Left cardiac atrium (tissue), 4 donors: ENCODE measurements at places on chromosomes 6 and 20. TPM values are rescaled to one million over a fixed set of nuclear protein-coding genes. Genes with fewer than 3 reads are reported as not detected.

DNA sequence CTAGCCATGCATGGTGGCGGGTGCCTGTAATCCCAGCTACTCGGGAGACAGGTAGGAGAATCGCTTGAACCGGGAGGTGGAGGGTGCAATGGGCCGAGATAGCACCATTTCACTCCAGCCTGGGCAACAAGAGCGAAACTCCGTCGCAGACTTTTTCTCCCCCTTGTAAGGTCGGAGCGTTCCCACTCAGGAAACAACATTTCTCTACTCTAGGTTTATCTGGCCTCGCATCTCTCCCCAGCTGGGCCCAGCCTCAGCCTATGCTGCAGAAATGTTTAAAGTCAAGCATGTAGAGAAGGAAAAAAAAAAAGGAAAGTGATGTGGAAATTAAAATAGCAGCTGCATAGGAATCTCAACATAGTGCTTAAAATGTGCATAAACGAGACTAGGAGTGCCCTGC, 172.3 kb downstream of the TRIM27 start:
- no peak for DNase-seq

EDN1 gene
- total RNA-seq, result 25.4 TPM

DNA sequence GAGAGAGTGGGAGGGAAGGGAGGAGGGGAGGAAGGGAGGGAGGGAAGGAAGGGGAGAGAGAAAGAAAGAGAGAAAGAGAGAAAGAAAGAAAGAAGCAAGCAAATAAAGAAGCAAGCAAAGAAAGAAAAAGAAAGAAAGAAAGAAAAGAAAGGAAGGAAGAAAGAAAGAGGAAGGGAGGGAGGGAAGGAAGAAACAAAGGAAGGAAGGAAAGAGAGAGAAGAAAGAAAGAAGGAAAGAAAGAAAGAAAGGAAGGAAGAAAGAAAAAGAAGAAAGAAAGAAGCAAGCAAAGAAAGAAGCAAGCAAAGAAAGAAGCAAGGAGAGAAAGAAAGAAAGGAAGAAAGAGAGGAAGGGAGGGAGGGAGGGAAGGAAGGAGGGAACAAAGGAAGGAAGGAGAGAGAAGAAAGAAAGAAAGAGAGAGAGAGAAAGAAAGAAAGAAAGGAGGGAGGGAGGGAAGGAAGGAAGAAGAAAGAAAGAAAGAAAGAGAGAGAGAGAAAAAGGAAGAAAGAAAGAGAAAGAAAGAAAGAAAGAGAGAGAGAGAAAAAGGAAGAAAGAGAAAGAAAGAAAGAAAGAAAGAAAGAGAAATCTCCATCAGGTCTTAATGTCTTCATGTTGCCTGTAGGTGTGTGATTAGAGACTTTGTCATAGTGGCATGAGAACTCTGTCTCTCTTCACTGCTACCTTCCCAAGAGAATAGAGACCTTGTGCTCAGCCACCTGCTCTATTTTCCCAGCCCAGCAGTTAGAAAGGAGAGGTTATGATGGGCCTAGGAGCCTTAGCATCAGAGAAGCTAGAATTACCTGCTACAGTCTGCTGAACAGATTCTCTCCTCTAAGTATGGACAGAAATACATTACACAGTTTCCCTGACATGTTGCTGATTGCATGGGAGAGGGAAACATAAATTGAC, 5.0 kb downstream of the SEMG1 start:
- DNase-seq, result no peak

DNA sequence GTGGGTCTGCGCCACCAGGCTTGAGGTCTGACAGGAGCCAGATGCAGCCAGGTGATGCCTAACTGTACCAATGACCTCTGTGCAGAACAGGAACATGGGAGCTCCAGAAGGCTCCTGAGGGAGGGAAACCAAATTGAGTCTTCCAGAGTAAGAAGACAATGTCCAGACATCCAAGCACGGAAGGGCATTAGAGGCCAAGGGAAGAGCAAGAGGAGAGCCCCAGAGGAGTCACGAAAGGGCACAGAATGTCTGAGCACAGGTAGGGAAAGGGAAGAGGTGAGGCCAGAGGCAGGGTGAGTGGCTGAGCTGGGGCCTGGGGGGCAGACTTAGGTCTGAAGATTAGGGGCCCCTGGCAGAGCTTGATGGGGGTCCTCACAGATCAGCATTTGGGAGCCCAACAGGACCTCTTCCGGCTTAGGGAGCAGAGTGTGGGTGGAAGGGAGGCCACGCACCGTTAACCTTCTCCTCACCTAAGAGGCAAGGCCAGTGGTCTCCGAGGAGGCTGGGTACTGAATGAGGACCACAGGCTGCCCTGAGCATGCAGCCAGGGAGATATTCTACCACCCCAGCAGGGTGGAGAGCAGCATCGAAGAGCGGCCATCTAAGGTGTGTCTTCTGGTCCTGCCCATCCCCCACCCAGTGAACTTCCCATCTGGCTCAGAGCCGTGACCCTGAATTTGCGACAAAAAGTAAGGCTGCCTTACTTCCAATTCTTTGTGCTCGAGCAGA, 41.7 kb downstream of the RRBP1 start:
- no peak for DNase-seq

EXOC2 gene
- 14.8 TPM for total RNA-seq

DNA sequence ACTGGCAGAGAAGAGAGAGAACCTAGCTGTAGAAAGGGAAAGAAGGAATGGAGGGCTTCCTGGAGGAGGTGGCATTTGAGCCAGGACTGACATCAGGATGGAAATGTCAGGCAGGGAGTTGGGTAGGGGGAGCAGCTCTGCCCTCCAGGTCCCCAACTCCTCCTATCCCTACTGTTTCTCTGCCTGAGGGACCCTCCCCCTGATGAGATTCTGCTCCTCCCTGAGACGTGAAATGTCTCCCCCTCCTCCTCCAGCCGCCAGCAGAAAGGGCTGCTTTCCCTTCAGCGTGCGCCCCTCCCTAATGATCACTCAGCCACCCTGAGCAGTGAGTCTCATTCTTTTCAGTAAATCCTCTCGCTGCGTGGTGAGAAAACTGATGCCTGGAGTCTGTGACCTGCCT, 40.6 kb downstream of the HLA-DPB1 start:
- DNase-seq, result no peak
